ENCODE measurements at places on chromosomes 12 and 14.

DNA sequence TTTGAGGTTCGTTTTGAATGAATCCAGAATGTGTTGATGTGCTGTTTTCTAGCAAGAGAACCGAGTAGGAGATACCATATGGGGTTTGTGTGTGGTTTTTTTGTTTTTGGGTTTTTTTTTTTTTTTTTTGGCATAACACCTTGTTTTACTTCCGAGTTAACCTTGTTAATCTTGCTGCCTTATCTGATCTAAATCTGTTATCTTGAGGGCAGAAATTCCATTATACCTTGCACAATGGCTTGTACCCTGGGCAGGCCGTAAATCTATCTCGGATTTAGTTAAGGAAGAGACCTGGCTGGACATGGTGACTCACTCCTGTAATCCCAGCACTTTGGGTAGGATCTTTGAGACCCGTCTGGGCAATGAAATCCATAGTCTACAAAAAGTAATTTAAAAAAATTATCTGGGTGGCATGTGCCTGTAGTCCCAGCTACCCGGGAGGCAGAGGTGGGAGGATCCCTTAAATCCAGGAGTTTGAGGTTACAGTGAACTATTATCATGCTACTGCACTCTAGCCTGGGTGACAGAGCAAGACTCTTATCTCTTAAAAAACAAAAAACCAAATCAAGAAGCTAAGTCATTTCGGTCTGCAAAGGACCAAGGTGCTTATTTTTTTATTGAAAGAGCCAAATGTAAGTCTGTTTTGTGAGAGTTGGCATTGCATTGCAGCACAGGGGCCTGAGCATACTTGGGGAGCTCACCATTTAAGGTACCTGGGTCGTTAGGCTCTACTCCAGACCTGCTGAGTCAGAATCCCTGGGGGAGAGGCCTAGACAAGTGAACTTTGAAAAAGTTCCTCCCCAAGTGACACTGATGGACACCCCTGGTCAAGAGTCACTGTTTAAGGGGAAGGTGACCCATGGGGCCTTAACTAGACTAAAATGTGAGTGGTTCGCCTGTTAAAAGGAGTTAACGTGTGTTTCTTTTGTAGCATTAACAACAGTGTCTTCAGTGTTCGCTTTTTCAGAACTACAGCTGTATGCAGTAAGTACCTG is 6.7 kb downstream of the DLST start:
- DNase-seq = no peak

DNA sequence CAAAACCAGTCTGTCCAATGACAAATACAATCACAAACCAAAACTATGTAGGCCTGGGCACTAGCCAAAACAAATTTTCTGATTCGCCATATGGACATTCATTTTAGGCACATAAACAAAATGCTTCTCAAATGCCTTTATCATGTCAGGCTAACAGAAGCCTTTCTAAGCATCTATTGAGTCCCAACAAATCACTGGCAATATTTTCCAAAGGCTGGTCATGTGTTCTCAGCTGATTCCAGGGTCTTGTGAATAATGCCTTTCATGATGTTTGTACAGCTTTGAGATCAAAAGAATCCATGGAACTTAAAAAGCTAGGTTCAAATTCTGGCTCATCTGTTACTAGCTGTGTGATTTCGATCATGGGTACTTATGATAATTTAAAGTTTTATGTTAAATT is 16.1 kb downstream of the FSCB start:
- DNase-seq = no peak

GRCh38 chr12:53623548-53624385 is 2.4 kb downstream of the ATF7 start:
- no peak for DNase-seq

- DNase-seq = no peak
Measured at GRCh38 chr12:113388351-113388750, 15.3 kb downstream of the SDS start.

- DNase-seq = no peak
Measured at GRCh38 chr14:88834883-88835431, 10.5 kb downstream of the TTC8 start.

GRCh38 chr14:39474416-39474911 is 42.2 kb upstream of the FBXO33 start:
- no peak for DNase-seq

DNA sequence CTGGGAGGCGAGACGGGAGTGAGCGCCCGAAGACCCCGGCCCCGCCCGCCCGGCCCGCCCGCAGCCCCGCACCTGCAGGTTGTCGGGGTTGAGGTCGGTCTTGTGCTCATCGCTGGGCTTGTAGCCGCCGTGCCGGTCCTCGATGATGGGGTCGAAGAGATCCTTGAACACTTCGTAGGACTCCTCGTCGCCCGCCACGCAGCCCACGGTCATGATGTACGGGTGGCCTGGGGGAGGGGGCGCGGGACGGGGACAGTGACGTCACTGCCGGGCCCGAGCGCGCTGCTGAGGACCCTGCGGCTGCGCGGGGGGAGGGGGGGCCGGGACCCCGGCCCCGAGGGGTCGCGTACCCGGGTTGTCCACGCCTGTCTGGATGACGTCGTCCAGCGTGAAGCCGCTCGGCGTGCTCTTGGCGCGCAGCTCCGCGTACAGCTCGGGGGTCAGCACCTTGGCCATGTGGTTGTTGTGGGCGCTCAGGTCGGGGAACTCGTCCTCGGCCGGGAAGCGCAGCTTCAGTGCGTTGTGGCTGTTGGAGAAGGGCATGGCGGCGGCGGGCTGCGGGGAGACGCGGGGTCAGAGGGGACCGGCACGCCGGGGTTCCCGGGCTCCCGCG is 573 bp downstream of the CKB start:
- no peak for DNase-seq

GRCh38 chr12:122458105-122459035 is 35.9 kb upstream of the CLIP1 start:
- DNase-seq = no peak

- DNase-seq = no peak
Measured at GRCh38 chr14:103315351-103315911, 18.6 kb upstream of the EIF5 start.

DNA sequence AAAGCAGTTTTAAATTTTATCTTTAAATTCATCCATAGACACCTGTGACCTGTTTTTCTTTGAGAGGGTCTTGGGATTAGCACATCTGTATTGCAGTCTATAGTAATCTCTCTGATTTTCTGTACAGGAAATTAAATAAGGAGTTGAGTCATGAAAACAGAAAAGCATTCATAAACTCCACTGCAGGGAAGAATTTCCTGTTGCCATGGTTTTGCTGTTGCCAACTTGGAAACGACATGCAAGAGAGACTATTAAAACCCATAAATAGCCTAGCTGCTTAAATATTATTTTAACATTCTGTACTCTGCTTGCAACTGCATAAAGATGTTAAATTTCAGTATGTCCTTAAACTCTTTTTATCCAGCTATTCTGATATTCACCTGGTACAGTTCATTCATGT is 281.0 kb upstream of the RGS6 start:
- no peak for DNase-seq

DNA sequence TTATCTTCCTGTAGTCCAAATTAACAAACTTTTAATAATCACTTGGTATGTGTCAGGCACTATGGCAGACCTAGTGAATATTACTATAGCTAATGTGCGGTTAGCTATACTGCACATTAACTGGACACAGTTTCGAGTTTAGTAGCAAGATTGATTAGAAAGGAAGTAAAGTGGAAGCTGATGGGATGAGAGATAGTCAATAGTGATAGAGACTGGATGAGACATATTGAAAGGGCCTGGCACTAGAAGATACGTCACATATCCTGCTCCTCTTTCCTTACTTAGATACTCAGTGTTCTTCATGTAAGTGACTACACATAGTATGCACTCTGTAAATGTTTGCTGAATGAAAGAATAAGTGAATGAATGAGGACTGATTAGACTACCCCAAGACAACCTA is 5.5 kb downstream of the TBK1 start:
- DNase-seq = no peak

DNA sequence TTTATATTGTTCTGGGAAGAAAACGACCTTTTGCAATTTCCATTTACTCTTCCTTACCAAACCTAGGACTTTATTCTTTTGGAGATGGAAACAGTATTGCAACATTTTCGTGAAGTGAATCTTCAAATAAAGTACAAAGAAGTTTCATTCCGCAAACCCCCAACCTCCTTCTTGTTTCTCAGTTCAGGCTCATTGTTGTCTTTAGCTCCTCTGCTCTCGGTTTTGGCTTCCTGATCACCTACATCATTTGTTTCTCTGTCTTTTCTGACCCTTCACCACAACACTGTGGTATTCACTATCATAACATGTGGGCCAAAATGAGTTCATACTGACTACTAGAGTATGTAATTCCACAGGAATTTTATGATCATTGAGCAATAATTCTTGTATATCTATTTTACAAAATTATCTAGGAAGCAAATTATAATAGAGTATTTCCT is 266.8 kb downstream of the ADAMTS20 start:
- DNase-seq = no peak

- DNase-seq = peak; percentile 4
Measured at GRCh38 chr12:103841690-103842584, 903 bp upstream of the NT5DC3 start.

- no peak for DNase-seq
Measured at GRCh38 chr12:6970096-6970527, 352 bp downstream of the PHB2 start.

GRCh38 chr12:5568325-5568981 is 136.5 kb downstream of the NTF3 start:
- DNase-seq = no peak

Data from CD4-positive, alpha-beta T cell treated with Interleukin-4 for 4 hours (primary cell).